ENCODE measurements at places on chromosomes 16 and 17.

DNA sequence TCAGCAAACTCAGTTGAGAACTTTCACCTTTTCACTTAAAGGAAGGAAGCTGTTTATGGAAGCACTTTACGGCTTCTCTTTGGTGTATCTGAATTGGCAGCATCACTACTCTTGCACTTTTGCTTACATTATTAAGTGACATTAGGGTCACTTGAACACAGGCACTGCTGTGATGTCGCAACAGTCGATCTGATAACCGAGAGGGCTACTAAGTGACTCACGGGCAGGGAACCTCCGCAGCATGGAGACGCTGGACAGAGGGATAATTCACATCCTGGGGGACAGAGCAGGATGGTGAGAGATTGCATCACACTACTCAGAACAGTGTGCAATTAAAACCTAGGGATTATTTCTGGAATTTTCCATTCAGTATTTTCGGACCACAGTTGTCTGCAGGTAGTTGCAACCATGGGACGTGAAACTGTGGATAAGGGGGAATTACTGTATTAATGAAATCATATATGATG lies 56.5 kb downstream of the DNAH2 start:
- no peaks in the 10 kb centered on the region for H3K27me3 ChIP-seq
- H3K4me1 ChIP-seq, result no peaks in the 10 kb centered on the region
- no peak for DNase-seq
- no peak overlapping the region for H3K27ac ChIP-seq
- H3K36me3 ChIP-seq, result no peaks in the 10 kb centered on the region

DNA sequence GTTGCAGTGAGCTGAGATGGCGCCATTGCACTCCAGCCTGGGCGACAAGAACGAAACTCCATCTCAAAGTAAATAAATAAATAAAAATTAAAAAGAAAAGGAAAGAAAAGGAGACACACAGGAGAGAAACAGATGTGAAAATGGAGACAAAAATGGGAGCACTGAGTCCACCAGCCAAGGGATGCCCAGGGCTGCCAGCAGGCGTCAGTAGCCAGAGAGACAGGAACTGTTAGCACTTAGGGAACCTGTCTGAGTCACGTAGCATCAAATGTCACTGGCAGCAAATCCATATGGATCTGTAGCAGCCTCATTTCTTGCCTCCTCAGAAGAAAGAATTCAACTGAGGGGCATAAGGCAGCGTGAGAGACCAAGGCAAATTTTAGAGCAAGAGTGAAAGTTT lies 79.7 kb downstream of the CYLD start:
- no peak overlapping the region for H3K4me3 ChIP-seq
- no peak for DNase-seq
- H3K27ac ChIP-seq, result no peak overlapping the region
- no peaks in the 10 kb centered on the region for H3K36me3 ChIP-seq
- no peaks in the 10 kb centered on the region for H3K27me3 ChIP-seq

GRCh38 chr17:79800325-79801155 lies 3.7 kb upstream of the CBX8 start:
- peak overlapping the region; percentile 43 for H3K4me3 ChIP-seq
- H3K36me3 ChIP-seq, result peaks cover 3% of the 10 kb centered on the region
- no peak for DNase-seq
- peaks cover 34% of the 10 kb centered on the region for H3K4me1 ChIP-seq

GRCh38 chr17:37318931-37319594 lies 56.7 kb upstream of the C17orf78 start:
- H3K36me3 ChIP-seq, result no peaks in the 10 kb centered on the region
- no peak overlapping the region for H3K27ac ChIP-seq
- H3K27me3 ChIP-seq, result no peaks in the 10 kb centered on the region

GRCh38 chr16:6247775-6248174 lies 1084.9 kb upstream of the RBFOX1 start:
- no peak overlapping the region for H3K4me3 ChIP-seq
- H3K4me1 ChIP-seq, result no peaks in the 10 kb centered on the region
- DNase-seq, result no peak
- H3K27ac ChIP-seq, result no peak overlapping the region
- no peaks in the 10 kb centered on the region for H3K36me3 ChIP-seq

DNA sequence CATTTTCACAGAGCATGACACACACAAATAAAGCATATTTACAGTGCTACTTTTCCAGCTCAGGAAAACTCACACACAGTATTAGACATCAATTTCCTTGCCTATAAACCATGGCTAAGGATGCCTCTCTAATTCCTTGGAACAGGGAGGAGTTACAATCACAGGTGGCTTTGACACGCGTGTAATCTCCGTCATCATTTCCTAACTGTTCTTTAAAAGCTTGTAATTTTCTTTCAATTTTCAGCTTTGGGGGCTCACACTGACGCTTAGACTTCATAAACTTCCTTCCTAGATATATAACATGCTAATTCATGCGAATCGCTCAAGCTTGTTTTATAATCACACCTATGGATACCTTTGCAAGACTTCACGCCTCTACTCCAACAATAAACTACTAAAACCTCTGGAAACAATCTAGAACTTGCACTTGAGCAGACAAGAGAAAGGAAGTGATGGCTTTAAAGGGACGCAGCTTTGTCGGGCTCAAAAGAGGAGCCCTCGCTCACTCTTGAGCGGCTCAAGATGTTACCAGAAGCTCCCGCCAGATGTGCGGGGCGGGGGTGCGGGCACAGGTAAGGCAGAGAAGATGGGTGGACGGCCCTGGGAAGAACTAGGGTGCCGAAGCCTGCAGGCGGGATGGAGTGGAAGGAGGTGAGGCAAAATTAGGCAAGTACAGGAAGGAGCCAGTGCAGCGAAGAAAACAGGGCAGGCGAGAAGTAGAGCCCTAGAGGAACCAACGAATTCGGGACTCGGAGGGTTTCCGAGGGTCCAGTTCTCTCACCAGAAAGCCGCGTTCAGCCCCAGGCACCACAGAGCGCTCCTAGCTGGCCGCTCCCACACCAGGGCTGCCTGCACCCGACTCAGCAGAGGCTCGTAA lies 631 bp downstream of the RETREG3 start:
- H3K27ac ChIP-seq, result peak overlapping the region; percentile 64
- H3K4me1 ChIP-seq, result peaks cover 11% of the 10 kb centered on the region
- no peak for DNase-seq
- no peaks in the 10 kb centered on the region for H3K27me3 ChIP-seq
- peaks cover 3% of the 10 kb centered on the region for H3K36me3 ChIP-seq

GRCh38 chr16:17658881-17659280 lies 188.1 kb upstream of the XYLT1 start:
- no peaks in the 10 kb centered on the region for H3K4me1 ChIP-seq
- DNase-seq, result no peak
- no peaks in the 10 kb centered on the region for H3K36me3 ChIP-seq

DNA sequence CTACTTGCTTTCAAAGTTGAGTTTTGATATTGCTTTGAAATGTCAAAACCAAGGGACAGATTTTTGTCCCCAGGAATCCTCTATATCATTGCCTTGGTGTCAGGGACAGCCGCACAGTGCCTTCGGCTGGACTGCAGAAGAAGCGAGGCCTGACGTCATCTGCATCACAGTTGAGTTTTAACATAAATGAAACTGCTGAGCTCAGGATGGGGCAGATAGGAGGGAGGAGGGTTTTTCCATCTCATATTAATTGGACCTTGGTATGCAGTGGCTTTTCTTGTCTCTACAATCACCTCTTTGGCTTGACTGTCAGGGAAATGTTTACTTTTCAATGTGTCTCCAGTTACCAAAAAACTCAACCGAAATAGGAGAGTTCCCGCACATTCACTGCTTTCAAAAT lies 111.3 kb downstream of the AATF start:
- H3K4me1 ChIP-seq, result no peaks in the 10 kb centered on the region
- H3K4me3 ChIP-seq, result no peak overlapping the region
- H3K36me3 ChIP-seq, result no peaks in the 10 kb centered on the region
- no peak for DNase-seq
- no peak overlapping the region for H3K27ac ChIP-seq

DNA sequence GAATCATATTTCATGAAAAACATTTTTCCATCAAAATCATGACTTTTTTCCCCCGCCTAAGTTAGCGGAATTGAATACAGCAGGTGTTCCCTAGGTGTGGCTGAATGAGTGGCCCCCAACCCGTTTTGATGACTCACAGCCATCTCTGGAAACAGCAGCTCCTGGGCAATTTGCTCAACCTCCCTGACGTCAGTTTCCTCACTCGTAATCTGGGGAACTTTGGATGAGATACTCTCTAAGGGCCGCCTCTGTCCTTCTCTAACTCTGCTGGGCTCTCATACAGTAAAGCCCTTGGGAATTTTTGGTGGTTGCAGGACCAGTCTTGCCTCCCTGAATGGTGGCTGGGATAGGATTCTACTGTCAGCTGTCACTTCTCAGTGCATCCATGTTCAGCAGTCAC lies 11.6 kb upstream of the NTN1 start:
- DNase-seq, result no peak
- no peak overlapping the region for H3K27ac ChIP-seq
- no peaks in the 10 kb centered on the region for H3K4me1 ChIP-seq
- no peak overlapping the region for H3K4me3 ChIP-seq
- no peaks in the 10 kb centered on the region for H3K36me3 ChIP-seq

All from Panc1 (cell line).